RPMI7951 (cell line): ENCODE measurements at places on chromosomes 2 and 18.

GRCh38 chr18:31399306-31400032 is 22.9 kb downstream of the DSG4 start:
- no peak for DNase-seq

- peak; percentile 5 for DNase-seq
Measured at GRCh38 chr2:37997629-37998028, 72.5 kb downstream of the RMDN2 start.

DNA sequence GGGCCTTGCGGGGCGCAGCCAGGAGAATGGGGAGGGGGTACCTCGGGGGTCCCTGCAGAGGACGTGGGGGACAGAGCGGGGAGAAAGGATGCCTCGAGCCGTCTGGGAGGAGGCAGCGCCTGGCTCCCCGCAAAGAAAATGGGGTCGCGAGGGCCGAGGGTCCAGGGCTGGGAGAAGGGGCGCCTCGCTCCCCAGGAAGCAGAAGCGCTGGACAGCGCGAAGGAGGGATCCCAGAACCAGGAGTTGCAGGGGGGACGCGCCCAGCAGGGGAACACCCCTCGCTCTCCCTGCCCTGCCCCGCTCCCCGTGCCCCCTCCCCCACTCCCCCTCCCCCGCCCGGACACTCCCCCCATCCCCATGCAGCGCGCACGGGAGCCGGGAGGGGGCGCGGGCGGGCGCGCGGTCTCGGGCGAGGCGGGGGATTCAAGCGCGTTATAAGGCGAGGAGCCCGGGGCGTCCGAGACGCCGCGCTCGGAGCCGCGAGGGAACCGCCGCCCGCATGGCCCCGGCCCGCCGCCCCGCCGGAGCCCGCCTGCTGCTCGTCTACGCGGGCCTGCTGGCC is at the start of gene ERFE:
Gene ERFE (plus strand): TSS at position 462 of the 562 bp plus-strand sequence. CDS start 38 bp downstream, at position 500.
- DNase-seq, result peak; percentile 18

GRCh38 chr2:176334729-176335128 is 65.5 kb downstream of the MTX2 start:
- DNase-seq, result no peak

- no peak for DNase-seq
Measured at GRCh38 chr2:185174353-185174752, 564.3 kb upstream of the FSIP2 start.

DNA sequence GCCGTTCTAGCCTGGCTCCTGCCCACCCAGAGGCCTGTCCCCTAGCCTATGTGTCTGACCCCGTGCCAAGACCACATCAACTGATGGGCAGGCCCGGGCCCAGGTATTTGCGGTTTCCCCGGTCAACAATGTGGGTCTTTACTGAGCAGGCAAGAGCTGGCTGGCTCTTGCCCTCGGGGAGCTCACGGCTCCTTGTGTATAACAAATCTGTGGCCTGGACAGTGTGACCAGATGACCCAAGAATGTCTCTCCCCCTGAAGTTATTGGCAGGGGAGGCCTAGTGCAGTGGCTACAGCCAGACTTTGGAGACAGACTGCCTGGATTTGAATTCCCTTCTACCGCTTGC is 179.6 kb downstream of the KLHL29 start:
- DNase-seq, result peak; percentile 98

GRCh38 chr2:171102802-171103201 is 57.9 kb downstream of the TLK1 start:
- DNase-seq, result no peak

GRCh38 chr2:100934504-100935371 is 67.4 kb upstream of the RPL31 start:
- peak; percentile 70 for DNase-seq

DNA sequence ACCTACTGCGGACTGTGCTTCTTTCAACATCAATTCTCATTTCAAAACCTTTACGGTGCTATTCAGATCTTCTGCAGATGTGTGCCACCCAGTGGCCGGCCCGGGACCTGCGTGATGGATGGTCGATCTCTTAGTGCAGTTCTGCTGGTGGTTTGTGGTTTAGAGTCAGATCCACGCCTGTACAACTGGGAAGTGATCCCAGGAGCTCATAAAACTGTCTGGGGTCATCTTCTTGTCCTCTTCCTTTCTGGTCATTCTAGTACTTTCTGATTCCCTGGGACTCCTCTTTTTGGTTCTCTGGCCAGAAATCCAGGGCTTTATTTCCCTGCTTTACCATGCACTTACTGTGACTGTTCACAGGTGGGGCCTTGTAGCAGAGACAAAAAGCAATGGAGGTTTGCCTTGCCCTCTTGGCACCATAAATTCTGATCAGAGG is 15.8 kb upstream of the SELENOI start:
- peak; percentile 86 for DNase-seq

- no peak for DNase-seq
Measured at GRCh38 chr2:118307864-118308263, 219.6 kb downstream of the INSIG2 start.

DNA sequence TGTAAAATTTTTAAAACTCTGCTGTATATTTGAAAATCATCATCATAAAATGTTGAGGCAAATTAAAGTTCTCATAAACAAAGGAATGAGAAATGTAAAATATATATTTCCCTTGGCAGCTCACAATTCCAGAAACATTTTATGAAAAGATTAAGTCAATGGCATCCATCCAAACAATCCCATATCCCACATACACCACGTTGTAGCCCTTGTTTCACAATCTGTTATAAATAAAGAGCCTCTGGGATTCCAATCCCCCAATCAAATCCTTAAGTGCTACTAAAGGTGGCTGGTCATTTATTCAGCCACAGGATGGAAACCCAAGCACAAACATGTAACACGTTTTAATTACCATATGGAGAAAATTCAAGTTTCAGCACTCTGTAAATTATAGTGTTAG is 51.7 kb downstream of the GFPT1 start:
- DNase-seq, result no peak

DNA sequence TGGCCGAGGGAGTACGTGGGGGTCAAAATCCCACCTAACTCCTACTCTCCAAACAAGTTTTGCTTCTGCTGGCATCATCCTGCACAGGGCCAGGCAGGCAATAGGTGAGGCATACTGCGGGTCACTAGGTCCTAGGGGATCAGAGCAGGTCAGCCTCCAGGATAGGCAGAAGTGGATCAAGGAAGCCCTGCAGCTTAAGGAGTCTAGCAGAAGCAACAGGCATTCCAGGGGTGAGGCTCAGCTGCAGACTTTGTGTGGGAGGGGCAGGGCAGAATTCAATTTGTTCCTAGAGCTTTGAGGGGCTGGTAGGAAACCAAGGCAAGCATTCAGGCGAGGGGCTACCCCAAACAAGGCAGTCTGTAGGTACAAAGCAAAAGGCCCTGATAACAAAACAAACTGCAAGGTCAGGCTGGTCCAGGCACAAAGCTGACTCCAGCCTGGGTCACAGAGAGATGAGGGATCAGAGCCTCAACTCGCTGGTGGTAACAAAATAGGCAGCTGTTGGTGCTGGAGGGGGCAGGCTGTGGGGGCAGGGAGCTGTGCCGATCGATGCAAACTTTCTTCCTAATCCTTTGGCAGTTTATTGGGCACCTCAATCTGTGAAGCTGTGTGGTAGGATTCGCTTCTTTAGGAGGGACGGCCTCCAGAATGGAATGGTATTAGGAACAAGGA is 101.4 kb upstream of the STPG4 start:
- DNase-seq, result no peak

DNA sequence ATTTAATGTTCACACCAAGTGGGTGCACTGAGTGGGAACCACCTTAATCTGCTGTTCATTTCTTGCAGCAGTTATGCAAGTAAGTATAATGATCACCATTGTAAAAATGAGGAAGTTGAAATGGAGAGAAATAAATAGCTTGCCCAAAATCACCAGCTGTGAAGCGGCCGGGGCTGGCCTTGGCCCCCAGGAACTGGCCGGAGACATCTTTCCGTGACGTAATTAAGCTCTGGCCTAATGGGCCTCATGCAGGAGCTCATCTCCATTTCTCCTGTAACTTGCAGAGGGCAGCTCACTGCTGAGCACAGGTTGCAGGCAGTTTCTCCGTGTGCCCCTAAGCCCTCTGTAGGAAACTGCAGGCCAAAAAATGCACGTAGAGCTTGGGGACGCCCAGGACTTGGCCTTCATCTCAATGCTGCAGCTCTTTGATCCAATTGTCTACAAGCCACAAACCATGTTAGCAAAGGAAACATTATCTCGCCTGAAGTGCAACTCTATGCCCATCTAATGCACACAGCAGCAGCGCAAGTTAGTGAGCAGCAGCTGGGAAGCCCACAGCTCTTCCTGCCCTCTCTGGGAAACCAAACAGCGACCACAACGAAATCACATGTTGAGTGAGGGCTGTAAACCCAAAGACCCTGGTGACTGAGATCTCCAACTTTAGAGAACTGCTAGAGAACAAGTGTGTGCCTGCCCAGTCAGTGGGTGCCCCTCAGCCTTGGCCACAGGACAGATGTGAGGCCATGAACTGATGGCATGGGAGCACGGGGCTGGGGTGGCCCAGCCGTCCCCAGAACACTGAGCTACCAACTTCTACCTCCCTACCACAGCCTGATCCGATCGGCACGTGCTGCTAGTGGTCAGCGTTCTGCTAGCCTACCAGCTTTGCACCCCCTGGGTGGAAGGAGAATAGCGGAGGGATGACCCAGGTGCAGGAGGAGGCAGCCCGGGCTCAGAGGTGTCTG is 28.8 kb downstream of the APCDD1 start:
- DNase-seq, result no peak

DNA sequence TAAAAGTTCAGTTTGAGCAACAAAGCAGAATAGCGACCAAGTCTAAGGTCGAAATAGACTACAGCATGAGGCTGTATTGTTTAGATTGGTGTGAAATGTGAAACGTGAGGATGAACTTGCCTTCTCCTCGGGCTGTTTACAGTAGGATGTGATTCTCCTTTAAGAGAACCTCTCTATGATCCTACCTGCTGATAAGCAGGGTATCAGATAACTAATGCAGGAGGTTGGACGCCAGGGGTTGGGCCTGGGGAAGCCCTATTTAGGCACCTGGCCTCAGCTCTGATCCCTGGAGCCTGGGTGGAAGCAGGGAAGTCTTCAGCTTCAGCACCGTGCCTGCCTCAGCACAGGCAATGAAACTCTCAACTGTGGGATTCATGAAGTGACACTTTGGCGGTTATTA is 11.4 kb downstream of the CRYGD start:
- DNase-seq, result no peak

DNA sequence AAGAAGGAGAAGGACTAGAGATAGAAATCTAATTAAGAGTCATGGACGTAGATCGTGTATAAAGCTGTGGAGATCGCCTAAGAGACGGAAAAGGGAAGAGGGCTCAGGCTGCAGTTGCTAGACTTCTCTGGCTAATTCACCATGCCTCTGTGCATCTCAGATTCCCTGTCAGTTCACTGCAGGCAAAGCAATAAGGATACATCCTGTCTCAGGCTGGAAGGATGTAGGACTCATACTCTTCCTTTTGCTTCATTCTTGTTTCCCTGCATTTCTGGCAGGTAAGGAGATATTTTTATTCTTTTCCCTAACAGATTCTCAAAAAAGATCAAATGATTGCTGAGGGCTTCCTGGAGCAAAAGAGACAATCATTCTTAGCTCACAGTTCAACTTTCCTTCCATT is 112.5 kb downstream of the AP1S3 start:
- peak; percentile 55 for DNase-seq

- DNase-seq, result no peak
Measured at GRCh38 chr2:3147651-3148530, 229.7 kb downstream of the EIPR1 start.

DNA sequence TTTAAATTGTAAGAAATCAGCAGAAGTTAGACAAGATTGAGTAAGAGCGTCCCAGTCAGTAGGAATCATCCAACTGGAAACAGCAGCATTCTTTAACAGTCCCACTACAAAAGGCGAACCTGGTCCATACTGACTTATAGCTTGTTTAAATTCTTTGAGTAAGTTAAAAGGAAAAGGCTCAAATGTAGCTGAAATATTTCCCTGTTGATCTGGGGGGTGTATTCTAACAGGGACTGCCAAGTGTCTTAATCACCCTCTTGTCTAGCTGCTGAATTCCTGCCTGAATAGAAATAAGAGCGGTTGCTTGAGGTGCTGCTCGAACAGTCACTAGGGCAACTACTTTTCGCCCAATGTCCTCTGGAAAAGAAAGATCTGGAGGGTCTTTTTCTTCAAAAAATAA is 56.4 kb upstream of the FMNL2 start:
- no peak for DNase-seq

DNA sequence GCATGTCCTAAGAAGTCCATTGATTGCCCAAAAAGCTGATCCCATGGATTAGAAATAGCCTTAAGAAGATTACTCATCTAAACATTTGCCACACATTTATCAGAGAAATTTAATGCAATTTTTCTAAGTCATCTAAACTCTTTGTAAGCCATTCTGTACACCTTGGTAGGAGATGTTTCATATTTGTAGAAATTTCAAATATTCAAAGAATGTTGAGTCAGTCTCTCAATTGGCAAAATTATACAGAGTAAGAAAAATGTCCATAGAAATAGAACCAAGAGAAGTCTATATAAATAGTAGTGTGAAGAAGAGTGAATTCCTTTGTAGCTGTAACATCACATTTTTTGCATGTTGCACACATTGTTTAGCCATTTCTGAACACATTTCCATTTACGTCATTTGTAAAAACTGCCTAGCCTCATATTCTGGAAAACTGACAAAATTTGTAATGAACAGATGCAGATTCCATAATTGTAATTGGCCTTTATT is 128.6 kb downstream of the MSTN start:
- peak; percentile 54 for DNase-seq

DNA sequence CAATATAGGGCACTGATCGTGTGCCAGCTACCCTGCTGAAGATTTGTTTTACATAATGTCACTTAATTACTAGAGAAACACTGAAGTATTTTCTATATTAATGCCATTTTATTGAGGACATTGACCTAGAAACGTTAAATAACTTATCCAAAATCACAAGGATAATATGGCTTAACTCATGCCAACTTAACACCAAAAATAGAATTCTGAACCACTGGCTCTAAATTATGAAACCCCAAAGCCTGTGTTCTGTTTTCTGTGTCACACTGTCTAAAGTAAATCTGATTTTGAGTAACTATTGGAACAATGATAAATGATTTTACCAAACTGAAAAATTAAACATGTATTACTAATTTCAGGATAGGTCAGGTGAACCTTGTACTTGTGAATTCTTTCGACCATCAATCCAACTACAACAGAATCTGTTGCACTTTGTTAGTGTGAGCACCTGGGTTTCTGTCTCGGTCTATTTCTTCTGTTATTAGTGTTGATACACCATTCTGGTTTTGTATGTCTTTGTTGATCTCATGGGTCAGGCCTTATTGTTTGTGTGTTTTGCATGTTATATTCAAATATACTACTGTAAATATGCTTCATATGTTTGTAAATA is 48.2 kb upstream of the CCDC141 start:
- DNase-seq, result no peak

DNA sequence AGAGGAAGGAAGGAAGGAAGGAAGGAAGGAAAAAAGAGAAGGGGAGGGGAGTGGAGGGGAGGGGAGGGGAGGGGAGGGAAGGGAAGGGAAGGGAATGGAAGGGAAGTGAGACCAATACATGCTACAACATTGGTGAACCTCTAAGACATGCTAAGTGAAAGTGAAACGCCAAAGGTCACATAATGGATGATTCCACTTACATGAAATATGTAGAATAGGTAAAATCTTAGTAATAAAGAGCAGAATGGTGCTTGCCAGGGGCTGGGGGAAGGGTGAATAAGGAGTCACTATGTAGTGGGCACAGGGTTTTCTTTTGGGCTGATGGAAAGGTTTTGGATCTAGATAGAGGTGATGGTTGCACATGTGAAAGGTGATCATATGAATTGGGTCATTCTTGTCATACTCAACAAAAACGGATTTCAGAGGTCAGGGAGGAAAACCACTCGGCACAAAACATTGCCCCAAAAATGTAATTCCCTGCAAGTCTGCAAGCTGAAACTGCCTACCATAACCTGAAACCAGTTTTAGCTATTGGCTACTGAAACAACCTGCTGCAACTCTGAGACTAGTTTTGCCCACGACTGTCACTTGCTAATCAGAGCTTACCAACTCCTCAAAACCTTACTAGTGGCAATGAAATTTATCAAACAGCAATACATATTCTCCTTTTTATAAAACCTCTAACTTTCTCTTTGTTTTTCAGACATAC is 59.2 kb downstream of the CCDC141 start:
- no peak for DNase-seq
